ENCODE measurements at places on chromosomes 1 and 21. TPM values are rescaled to one million over a fixed set of nuclear protein-coding genes. Genes with fewer than 3 reads are reported as not detected.

DNA sequence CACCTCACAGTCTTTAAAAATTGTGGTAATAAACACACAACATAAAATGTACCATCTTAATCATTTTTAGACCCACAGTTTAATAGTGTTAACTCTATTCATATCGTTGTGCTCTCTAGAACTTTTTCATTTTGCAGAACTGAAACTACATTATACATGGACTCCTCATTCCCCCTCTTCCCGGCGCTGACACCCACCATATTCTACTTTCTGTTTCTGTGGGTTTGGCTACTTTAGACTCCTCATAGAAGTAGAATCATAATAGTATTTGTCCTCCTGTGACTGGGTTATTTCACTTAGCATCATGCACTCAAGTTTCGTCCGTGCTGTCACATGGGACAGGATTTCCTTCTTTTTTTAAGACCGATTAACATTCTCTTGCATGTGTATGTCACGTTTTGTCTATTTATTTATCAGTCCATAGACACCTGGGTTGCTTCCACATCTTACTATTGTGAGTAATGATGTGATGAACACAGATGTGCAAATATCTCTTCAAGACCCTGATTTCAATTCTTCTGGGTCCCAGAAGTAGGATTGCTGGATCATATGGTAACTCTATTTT lies 62.9 kb upstream of the TMPRSS2 start:
- H3K36me3 ChIP-seq = no peaks in the 10 kb centered on the region
- no peak overlapping the region for H3K4me3 ChIP-seq
- DNase-seq = no peak
- H3K27me3 ChIP-seq = no peaks in the 10 kb centered on the region

DNA sequence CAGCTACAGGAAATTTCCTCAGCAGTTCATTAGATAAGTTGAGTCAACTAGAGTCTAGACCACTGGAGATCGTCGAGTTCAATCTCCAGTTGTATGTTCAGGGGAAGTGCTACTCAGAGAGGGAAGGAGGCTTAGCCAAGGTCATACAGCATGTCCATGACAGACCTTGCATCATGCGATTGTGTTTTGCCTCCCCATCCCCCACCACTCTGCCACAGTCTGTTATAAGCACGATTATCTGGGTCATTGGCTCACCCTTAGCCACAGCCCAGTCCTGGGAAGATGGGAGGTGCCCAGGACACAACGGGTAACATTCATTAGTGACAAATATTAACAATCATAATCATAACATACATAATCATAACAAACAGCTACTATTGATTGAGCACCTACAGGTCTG lies 18.9 kb upstream of the GRIK3 start:
- H3K4me3 ChIP-seq = no peak overlapping the region
- H3K27me3 ChIP-seq = no peaks in the 10 kb centered on the region

GRCh38 chr1:161098210-161099068 lies at the start of gene KLHDC9:
Gene KLHDC9 (plus strand): TSS chr1:161098361. CDS start chr1:161098536, 175 bp downstream.
- no peak within 1 kb of the TSS for H3K4me3 ChIP-seq
- H3K27me3 ChIP-seq = no peaks in the 10 kb centered on the region
- H3K27ac ChIP-seq = no peak within 1 kb of the TSS
- no peaks in the 10 kb centered on the region for H3K4me1 ChIP-seq

DNA sequence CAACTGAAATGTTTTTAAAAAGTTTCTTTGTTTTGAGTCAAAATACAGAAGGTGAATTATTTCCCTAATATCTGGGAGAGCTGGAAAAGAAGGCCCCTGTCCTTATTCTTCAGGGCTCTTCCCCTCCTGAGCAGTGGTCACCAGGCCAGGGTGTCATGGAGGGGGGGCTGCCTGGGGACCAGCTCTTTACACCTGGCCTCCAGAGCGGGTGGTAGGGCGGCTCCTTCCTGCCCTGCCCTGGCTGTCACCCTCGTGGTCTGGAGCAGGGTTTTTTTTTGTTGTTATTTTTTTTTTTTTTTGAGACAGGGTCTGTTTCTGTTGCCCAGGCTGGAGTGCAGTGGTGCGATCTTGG lies 6.6 kb downstream of the SKI start:
- H3K4me3 ChIP-seq = no peak overlapping the region
- H3K27me3 ChIP-seq = no peaks in the 10 kb centered on the region
- H3K4me1 ChIP-seq = peaks cover 37% of the 10 kb centered on the region
- no peak overlapping the region for H3K27ac ChIP-seq
- peak; percentile 36 for DNase-seq

The CFHR5 gene
- total RNA-seq = not detected

- peaks cover 8% of the 10 kb centered on the region for H3K4me1 ChIP-seq
- H3K36me3 ChIP-seq = no peaks in the 10 kb centered on the region
- H3K27ac ChIP-seq = no peak overlapping the region
- peaks cover 31% of the 10 kb centered on the region for H3K27me3 ChIP-seq
- H3K4me3 ChIP-seq = no peak overlapping the region
These were observed 5.5 kb downstream of the FBXO2 start for GRCh38 chr1:11648732-11649158.

The FNDC5 gene
- total RNA-seq = 0.84 TPM

GRCh38 chr1:15212216-15212953 lies 34.6 kb upstream of the FHAD1 start:
- H3K27ac ChIP-seq = no peak overlapping the region
- H3K4me3 ChIP-seq = no peak overlapping the region
- no peaks in the 10 kb centered on the region for H3K4me1 ChIP-seq
